ENCODE measurements at places on chromosomes 5 and 9.

DNA sequence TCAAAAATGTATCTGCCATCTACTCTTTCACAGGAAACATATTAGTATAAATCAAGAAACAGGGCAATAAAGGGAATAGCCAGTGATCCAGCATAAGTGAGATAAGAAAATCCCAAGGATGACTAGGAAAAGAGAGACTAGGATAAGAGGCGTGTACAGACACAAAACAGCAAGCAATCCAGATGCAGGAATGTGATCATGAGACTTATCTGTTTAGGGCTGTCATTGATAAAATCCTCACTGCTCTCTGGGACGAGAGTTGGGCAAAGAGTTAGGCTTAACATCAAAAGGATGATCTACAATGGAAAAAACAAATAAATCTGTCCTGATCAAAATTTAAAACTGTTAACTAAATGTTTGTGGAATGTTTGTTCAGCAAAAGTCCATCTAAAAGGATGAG is 1156.8 kb upstream of the C9orf72 start:
- DNase-seq, result no peak

DNA sequence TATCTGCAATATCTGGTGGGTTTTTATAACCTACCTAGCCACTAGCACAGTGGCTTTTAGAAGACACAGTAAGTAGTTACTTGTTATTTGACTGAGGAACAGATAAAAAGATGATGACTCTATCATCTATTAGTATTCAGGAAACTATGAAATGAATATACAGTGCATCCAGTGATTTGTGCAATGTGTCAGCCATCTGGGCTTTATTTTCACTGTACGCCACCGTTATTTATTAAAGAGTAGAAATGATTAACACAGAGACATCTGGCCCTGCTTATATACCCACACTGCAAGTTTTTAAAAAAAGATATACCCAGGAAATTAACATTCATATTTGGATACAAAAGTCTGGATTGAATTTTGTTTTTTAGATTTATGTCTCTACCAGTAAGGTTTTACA is 408.4 kb downstream of the PDE4D start:
- no peak for DNase-seq

DNA sequence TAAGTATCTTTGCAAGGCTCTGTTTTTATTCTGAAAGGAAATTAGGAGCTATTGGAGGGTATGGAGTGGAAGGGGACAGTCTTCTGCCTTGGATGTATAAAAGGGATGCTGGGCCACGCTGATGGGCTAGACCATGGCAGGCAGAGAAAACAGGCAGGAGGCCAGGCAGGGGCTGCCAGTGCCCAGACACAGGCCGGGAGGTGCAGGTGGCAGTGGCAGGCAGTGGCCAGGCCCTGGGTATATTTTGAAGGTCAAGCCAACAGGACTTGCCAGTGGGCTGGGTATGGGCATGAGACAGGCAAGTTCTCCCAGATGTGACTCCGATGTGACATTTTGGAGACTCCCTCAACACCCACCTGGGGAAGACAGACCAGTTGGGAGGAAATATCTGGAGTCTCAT is 131.9 kb downstream of the KCNIP1 start:
- DNase-seq, result no peak

GRCh38 chr5:175378444-175379028 is 65.4 kb downstream of the DRD1 start:
- no peak for DNase-seq

DNA sequence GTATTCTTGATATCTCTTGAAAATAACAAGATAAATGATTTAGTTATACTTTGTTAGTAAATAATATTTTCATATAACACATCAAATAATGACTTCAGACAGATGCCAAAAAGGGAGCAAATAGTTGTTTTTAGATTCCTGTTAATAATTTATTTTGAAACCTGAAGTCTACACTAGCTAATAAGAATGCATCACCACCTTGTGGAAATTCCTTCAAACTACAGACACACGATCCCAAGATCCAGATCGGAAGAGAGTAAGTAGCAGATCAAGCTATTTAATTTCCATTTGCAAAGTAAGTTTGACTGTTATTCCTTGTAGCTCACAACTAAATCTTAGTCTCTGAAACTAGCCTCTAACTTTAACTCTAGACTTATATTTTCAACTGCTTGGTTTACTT is 35.5 kb upstream of the ISL1 start:
- no peak for DNase-seq

DNA sequence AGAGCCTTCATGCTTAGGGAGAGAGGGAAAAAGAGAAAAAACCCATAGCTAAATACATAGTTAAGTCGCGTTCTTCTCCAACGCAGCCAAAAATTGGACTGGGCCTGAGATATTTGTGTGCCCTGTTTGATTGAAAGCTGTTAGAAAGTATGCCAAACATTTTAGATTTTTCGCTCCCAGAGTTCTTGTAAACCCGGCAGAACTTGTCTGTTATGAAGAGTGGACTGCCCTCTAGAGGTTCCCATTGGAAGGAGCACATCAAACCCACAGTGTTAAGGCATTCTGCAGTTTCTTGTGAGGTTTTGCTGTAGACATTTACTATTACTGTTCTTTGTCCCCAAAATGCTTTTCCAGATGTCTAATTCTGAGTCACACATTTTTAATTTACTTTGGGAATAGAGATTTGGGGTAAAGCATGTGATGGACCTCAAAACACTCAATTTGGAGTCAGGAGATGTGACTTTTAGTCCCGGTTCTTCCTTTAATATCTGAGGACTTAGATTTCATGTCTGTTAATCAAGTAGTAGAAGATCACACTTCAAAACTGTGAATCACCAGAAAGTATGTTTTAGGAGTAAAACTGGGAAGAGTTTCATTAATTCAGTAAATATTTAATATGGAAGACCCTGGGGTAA is 96.6 kb downstream of the PCSK1 start:
- no peak for DNase-seq

GRCh38 chr5:31186672-31187267 is 6.7 kb upstream of the CDH6 start:
- no peak for DNase-seq

- DNase-seq, result no peak
These were observed 18.4 kb downstream of the TRIM32 start for GRCh38 chr9:116705531-116705930.

- DNase-seq, result no peak
These were observed 51.1 kb upstream of the MVB12B start for GRCh38 chr9:126275386-126276001.

DNA sequence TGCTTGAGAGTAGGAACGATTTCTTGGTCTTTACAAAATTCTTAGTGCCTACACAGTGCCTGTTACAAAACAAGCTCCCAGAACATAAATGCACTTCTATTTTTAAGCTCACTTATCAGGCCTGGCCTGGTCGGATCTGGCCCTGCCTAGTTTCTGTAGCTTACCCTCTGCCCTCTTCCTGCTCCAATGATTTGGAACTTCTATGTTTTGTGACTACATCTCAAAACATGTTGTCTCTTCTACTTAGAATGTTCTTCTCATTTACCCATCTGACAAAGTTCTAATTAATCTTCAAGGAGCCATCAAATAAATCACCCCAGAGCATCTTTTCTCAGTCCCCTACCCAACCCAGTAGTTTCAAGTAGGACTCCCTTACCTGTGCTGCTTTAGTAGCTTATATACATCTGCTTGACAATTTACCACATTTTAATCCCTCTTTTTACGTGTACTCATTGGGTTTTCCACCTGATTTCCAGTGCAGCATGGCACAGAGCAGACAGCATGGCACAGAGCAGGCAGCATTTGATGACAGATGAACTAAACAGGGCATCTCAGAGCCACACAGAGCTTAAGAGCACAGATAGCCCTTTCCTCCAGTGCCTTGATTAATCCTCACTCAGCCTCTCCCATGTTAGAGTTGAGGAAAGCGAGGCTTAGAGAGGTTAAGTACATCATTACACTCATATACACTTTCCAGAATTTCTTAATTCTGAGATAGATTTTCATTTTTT is 171.9 kb downstream of the MAPKAP1 start:
- no peak for DNase-seq

- DNase-seq, result no peak
These were observed 67.1 kb downstream of the RETREG1 start for GRCh38 chr5:16549491-16550206.

- no peak for DNase-seq
These were observed 113.1 kb downstream of the DNAH5 start for GRCh38 chr5:13831351-13831750.

DNA sequence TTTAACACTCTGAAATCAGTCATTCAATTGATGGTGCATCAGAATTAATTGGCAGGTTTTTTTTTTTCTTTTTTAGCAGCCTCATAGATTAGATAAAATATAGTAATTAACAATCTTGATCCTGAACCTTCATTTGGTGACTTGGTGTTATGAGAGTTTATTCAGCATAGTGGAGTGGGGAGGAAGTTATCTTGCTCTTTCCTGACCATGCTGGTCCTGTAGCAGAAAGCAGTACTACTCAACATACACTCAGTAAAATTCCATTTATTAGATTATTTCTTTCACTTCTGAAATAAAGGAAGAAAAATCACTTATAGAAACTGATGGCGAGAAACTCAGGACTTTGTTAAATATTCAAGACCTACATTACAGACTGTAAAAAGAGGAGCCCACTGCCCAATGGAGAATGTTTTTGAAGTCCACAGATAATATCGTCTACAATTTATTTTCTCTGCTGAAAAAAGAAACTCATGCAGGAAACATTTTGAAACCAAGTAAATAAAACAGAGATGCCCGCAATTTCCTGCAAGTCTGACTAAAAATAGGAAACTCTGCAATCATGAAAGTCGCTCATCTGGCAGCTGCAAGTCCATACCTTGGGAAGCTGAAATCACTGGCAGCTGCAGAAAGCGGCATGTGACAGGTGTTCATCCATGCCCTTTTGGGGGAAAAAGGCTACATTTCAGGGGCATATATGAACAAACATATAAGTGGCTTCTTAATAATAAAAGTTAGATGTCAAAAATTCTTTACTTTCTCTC is 233.2 kb upstream of the RFX3 start:
- DNase-seq, result no peak

- DNase-seq, result no peak
These were observed 43.3 kb downstream of the IZUMO3 start for GRCh38 chr9:24502206-24502937.

- no peak for DNase-seq
These were observed 12.8 kb downstream of the FABP6 start for GRCh38 chr5:160242145-160242544.

DNA sequence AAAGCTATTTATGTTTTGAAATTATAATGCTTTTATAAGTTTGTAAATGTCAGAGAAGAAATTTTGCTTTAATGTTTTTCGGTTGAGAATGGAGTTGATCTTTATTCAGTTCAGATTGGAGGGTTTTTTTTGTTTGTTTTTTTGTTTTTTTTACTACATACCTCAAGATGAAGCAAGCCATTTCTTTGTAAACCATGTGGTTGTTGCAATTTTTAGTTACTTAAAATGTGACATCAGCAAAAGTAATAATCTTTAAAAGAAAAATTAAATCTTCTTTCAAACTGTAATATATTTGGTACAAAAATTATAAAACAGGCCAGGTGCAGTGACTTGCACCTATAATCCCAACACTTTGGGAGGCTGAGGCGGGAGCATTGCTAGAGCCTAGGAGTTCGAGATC is 102.6 kb downstream of the CDC42SE2 start:
- no peak for DNase-seq

- DNase-seq, result peak; percentile 72
These were observed 1.7 kb upstream of the PTPN3 start for GRCh38 chr9:109499631-109500410.

DNA sequence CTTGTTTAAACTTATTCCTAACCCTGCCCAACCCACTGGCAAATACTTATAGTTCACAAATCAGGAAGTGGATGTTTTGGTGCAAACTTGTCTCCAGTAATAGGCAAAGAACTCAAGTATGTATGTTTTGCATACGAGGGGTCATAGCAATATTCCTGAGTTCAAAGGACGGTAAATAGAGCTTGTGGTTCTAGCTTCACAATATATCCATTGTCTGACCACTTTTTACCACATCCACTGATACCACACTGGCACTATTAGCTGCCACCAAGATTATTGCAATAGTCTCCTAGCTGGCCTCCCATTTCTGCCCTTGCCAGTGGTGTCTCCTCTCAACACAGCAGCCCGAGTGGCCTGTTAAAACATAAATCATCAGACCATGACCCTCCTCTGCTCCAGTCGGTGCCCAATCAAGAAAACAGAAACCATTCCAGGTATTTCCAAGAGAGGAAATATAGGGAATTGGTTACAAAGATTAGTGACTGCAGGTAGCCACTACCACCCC is 17.0 kb downstream of the GRXCR2 start:
- no peak for DNase-seq

- no peak for DNase-seq
These were observed 96.0 kb upstream of the FSTL4 start for GRCh38 chr5:133708331-133708850.

DNA sequence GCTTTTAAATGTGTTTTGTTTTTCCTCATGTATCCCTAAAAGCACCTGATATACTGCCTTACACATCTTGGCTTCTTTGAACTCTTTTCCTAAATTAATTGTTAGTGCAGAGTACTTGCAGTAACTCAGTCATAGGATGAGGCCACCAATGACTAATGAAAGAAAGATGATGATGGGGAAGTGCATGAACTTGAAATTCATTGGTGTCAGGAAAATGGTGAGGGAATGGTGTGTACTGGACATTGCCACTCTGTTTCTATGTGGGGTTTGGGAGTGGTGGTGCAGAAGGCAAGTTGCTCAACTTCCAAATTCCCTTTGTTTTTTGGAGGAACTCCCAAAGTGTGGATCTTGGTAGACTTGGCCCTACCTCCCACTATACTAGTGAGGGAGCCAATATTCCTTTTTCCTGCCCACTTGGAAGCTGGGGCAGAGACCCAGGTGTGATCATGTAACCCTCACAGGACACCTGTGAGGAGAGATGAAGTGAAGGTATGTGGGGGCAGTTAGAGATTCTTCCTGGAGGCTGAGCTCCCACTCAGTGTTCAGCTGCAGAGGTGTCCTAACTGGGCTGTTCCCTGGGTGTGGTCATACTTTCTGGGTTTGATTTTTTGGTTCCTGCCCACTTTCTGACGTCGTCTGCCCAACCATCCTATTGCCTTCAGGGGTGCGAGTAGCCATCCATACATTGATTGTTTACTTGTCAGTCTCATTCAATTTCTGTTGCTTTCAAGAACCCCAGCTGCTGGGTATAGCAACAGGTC is 298.5 kb downstream of the MAST4 start:
- no peak for DNase-seq

DNA sequence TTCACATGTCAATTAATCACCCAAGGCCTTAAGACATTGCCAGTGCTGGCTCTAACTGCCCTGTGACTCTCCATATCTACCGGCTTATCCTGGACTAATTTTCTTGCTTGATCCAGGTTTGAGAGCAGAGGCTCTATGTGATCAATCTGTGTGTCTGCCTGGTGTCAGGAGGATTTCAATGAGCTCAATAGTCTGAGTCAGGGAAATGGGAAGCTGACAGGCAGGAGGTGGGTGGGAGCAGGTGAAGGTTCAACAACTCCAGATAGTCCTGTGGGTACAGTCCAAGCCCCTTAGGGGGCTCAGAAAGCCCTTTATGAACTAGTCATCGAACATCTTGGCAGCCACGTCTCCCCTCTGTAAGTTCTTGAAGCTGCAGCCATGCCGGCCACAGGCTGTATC is 72.2 kb downstream of the SHB start:
- no peak for DNase-seq
